Stimulated activated CD4-positive, alpha-beta T cell treated with anti-CD3 and anti-CD28 coated beads, Interleukin-2, amount 100 ng/mL, for 4 hours (primary cell): ENCODE measurements at places on chromosomes 7 and 10.

- DNase-seq: no peak
Observed at GRCh38 chr7:36967387-36967786, 243.1 kb upstream of the AOAH start.

- no peak for DNase-seq
Observed at GRCh38 chr7:81924494-81924893, 154.6 kb upstream of the HGF start.

DNA sequence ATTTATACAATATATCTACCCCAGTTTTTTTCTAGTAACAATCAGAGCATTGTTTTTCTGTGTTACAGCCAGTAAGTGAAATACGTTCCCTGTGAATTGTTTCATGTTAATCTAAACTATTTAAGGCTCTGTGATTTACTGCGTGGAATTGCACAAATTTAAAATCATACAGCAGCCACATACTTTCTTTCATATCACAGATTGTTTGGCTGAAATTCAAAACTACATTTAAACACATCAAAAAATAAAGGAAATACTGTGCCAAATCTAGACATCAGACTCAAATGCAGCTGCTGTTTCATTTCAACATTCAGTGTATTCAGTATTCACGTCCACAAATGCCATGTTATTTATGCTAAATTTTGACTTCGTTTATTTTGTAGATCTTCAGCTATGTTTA is 242.6 kb upstream of the HGF start:
- no peak for DNase-seq

- peak; percentile 65 for DNase-seq
Observed at GRCh38 chr10:70880077-70880534, 8.3 kb downstream of the PCBD1 start.

GRCh38 chr7:44067064-44067951 is 1.9 kb upstream of the PGAM2 start:
- DNase-seq: no peak

GRCh38 chr10:97149079-97149531 is 36.7 kb downstream of the SLIT1 start:
- DNase-seq: no peak

- DNase-seq: no peak
Observed at GRCh38 chr10:70970830-70971229, 82.5 kb upstream of the PCBD1 start.

- DNase-seq: no peak
Observed at GRCh38 chr10:8306685-8307364, 252.3 kb downstream of the GATA3 start.

GRCh38 chr7:64905547-64905946 is 2.5 kb downstream of the ZNF273 start:
- DNase-seq: no peak

- no peak for DNase-seq
Observed at GRCh38 chr7:111112439-111112838, 21.5 kb downstream of the LRRN3 start.

DNA sequence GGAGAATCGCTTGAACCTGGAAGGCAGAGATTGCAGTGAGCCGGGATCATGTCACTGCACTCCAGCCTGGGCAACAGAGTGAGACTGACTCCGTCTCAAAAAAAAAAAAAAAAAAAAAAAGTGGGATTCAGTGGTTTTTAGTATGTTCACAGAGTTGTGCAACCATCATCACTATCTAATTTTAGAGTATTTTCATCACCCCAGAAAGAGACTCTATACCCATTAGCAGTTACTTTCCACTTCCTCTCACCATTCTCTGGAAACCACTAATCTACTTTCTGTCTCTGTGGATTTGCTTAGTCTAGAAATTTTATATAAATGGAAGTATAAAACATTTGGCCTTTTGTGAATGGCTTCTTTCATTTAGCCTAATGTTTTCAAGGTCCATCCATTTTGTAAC is 113.4 kb downstream of the ST7 start:
- no peak for DNase-seq

GRCh38 chr7:68678196-68678595 is 920.1 kb upstream of the AUTS2 start:
- no peak for DNase-seq

DNA sequence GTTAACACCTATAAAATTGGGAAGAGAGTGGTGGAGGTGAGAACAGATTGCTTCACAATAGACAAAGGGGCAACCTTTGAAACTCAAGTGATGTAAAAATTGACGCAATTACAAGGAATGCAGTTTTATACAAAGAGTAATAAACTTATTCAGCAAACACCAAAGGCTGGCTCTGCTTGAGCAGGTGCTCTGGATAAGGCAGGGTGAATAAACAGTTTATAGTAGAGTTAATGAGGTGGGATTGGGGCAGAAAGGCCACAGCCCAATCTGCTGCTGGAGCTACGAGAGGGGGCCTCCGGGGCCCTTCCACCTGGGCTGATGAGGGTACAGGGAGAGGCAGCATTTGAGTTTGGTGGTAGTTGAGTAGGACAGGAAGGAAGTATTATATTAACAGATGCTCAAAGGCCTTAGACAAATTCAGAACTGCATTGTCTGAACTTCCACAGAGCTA is 6.0 kb downstream of the MUC12 start:
- no peak for DNase-seq

GRCh38 chr7:134891262-134891695 is 95.0 kb upstream of the AGBL3 start:
- no peak for DNase-seq

GRCh38 chr10:62048919-62049623 is 147.6 kb downstream of the ARID5B start:
- peak; percentile 79 for DNase-seq

GRCh38 chr10:48224979-48225560 is 49.4 kb downstream of the FRMPD2 start:
- DNase-seq: no peak

DNA sequence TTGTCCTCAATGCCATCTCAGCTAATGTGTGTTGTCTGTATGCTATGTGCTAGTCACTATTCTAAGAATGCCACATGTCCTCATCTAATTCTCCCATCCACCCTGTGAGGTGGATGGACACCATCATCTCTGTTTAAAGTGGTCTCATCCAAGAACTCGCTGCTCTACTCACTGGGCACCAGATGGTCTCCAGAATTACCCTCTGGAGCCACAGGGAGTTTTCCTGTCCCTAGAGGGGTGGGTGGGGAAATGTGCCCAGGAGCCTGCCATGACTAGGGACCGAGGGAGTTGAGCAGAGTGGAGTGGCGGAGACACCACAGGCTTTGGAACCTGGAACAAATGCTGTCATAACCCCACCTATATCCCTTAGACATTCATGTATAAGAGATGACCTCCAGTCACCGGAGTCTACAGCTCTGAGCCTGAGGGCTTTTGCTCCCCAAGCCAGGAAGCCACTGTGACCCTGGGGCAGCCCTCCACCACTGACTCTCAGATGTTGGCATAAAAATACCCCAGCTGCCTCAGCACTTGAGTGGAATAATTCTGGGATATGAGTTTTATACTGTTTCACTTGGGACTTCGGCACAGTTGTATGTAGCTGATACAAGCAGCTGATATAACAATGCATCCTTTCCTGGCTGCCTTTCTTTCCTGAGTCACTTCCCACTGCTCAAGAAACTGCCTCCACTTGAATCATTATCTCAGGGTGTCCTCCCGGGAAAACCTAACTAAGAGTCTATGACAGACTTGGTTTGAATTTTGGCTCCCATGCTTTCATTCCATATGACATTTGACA is 61.5 kb upstream of the RAPGEF5 start:
- no peak for DNase-seq

GRCh38 chr10:97153270-97153850 is 32.4 kb downstream of the SLIT1 start:
- DNase-seq: no peak

GRCh38 chr7:22008087-22008486 is 62.4 kb upstream of the CDCA7L start:
- DNase-seq: no peak

GRCh38 chr7:17619196-17619818 is 320.9 kb downstream of the AHR start:
- DNase-seq: no peak

DNA sequence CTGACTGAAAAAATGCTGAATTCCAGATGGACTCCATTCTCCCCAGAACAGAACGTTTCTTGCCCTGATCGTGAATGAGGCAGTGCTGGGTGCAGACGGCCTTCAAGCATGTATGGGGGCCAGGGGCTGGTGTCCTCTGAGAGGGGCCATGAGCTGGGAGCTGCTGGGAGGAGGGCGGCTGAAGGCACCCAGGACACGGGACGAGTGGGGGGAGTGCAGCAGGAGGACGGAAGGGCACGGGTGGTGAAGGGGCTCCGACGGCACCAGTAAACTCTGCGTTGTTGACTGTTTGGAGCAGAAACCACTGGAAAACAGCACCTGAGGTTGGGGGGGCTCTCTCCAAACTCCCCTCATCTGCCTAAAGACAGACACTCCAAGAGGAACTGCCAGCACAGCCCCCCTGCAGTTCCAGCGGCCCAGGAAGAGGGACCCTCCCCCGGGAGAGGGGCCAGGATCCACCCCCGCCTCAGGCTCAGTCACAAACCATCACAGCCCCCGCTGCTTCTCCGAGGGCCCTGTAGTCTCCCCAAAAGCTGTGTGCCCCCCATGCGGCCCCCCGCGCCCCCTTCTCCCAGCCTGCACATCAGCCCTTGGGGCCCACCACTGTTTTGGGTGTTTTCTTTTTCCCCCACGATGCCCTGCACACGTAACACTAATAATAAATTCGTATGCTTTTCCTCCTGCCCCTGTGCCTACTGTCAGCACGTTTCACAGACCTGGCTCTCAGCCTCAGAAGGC is 55.5 kb downstream of the DPYSL4 start:
- DNase-seq: no peak

DNA sequence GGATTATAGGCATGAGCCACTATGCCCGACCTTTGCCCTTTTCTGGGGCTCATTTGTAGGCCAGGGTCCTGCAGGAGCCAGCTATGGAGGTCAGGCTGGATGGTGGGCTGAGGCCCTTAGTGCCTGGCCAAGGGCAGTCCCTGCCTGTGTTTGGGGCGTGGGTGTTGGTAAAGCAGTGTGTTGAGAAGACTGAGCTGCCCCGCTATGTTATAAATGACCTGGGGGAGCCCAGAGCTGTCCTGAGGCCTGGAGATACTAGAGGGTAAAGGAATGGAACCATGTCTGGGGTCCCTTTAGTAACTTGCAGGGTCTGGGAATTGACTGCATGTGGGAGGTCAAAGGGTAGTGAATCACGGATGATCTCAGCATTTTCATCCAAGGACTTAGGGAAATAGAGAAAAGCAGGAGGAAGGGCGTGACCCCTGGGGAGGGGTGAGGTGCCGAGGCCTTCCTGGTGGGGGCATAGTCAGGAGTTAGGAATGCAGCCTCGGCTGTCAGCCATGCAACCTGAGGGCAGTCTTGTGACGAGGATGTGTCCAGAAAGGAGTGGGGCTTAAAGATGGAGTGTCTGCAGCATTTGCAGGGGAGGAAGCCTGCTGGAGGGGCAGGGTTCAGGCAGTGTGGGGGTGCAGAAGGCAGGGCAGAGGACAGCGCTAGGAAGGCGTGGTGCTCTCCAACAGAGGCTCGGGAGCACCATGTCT is 31.5 kb downstream of the TMEM248 start:
- DNase-seq: no peak
